ENCODE measurements at places on chromosomes 12 and 14. TPM values are rescaled to one million over a fixed set of nuclear protein-coding genes. Genes with fewer than 3 reads are reported as not detected.

GAS2L3 gene
- 1.0 TPM for total RNA-seq

KCNA5 gene
- total RNA-seq: 4.4 TPM

CRIP1 gene
- 56.0 TPM for total RNA-seq

PLA2G1B gene
- 2.0 TPM for total RNA-seq

CCDC184 gene
- total RNA-seq: 0.65 TPM

SRRM4 gene
- total RNA-seq: 0.08 TPM

WNT5B gene
- total RNA-seq: 2.6 TPM

FKBP4 gene
- total RNA-seq: 43.8 TPM

KRT79 gene
- total RNA-seq: not detected

STRN3 gene
- total RNA-seq: 32.2 TPM

DAD1 gene
- total RNA-seq: 108 TPM

FOXJ2 gene
- 25.2 TPM for total RNA-seq

CEP170B gene
- total RNA-seq: 10.4 TPM

MAP4K5 gene
- 12.1 TPM for total RNA-seq

SLC25A47 gene
- not detected for total RNA-seq

MYL2 gene
- total RNA-seq: 9,599 TPM

SMCO2 gene
- not detected for total RNA-seq

SUDS3 gene
- 26.6 TPM for total RNA-seq

DACT1 gene
- total RNA-seq: 3.1 TPM

TMBIM4 gene
- 59.3 TPM for total RNA-seq

GMPR2 gene
- total RNA-seq: 34.2 TPM

JAG2 gene
- 33.4 TPM for total RNA-seq

NAV3 gene
- total RNA-seq: 6.2 TPM

NRXN3 gene
- 0.77 TPM for total RNA-seq

YAF2 gene
- 78.2 TPM for total RNA-seq

ASB8 gene
- 75.3 TPM for total RNA-seq

HNF1A gene
- total RNA-seq: not detected

P2RX2 gene
- total RNA-seq: not detected

GON7 gene
- total RNA-seq: 25.5 TPM

AKAP3 gene
- 3.3 TPM for total RNA-seq

GPX2 gene
- total RNA-seq: not detected

DDX54 gene
- total RNA-seq: 49.7 TPM

HOTAIR gene
- total RNA-seq: not detected

BAZ2A gene
- 36.4 TPM for total RNA-seq

HCAR2 gene
- not detected for total RNA-seq

INHBC gene
- not detected for total RNA-seq

PSMD9 gene
- total RNA-seq: 47.5 TPM

CHD8 gene
- total RNA-seq: 44.8 TPM

IQSEC3 gene
- total RNA-seq: 0.53 TPM

Data from heart left ventricle (tissue), 16 donors.